Smooth muscle cell of bladder (primary cell): ENCODE measurements at places on chromosomes 4 and X. TPM values are rescaled to one million over a fixed set of nuclear protein-coding genes. Genes with fewer than 3 reads are reported as not detected.

Gene FAAH2
- total RNA-seq: 0.28 TPM in 1 of 2 replicates, not detected in the other

Gene SMR3B
- total RNA-seq: not detected in 2 replicates

Gene GPR50
- not detected in 2 replicates for total RNA-seq

Gene TAPT1
- total RNA-seq: 15.9 and 16.4 TPM in 2 replicates

Gene MED28
- 8.0 and 10.3 TPM in 2 replicates for total RNA-seq
